H54 (cell line): ENCODE measurements at places on chromosomes 2 and 18.
A peak's percentile ranks its signal among the peaks of the same experiment; 100 is the strongest.

DNA sequence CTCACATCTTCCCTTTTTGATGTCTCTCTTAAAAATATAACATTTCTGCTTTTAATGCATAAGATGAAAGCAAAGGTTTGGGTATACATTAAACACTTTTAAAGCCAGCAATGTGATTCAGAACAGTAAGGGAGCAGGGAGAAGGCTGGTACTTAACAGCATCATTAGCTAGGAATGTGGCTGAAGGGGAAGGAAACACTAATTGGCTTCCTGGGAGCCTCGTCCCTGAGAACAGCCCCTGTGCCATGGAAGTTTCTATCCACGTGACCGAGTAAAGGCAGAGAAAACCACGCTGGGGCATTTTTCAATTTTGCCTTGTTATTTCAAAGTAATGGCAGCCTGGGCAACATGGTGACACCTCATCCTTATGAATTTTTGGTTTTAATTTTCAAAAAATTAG, 109.2 kb upstream of the GPC1 start:
- DNase-seq = no peak

GRCh38 chr18:30150586-30151250, 891.8 kb downstream of the DSC3 start:
- no peak for DNase-seq

DNA sequence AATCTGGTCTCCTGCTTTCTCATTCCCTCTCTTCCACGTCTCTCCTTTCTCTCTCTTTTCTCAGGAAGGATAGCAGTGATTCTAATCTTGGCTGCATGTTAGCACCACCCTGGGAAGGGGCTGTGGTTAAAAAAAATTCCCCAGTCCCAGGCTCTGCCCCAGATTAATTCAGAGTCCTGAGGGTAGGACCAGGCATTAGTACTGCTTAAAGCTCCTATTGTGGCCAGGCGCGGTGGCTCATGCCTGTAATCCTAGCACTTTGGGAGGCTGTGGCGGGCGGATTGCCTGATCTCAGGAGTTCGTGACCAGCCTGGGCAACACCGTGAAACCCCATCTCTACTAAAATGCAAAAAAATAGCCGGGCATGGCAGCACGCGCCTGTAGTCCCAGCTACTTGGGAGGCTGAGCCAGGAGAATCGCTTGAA, 35.4 kb upstream of the EML4 start:
- no peak for DNase-seq

GRCh38 chr2:943821-944220, 6.8 kb upstream of the SNTG2 start:
- DNase-seq = no peak

- no peak for DNase-seq
These were observed 15.2 kb downstream of the CDKL4 start for GRCh38 chr2:39228413-39229209.

GRCh38 chr2:228140934-228141528, 40.5 kb downstream of the SPHKAP start:
- DNase-seq = no peak

- no peak for DNase-seq
These were observed 200.8 kb upstream of the SIX3 start for GRCh38 chr2:44740678-44741077.

- no peak for DNase-seq
These were observed 80.0 kb downstream of the TWIST2 start for GRCh38 chr2:238927746-238928519.

- DNase-seq = no peak
These were observed 27.4 kb upstream of the SLC20A1 start for GRCh38 chr2:112618383-112618782.

DNA sequence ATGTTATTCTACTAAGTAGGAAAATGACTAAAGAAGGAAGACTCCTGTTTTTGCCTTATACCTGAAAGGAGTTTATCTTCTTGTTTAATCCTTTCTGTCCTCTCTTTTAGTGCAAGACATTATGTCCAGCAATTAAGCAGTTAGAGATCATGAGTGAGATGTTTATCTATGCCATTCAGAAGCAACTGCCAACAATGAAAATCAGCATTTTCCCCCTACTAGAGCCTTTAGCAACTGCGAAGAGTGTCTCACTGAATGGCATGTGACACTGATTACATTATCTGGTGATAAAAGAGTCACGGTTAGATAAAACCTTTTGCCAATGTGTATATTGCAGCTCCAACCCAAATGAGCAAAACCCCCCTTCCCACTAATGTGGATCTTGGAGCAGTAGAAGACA, 357.7 kb upstream of the SYT4 start:
- no peak for DNase-seq

- no peak for DNase-seq
These were observed 133.6 kb upstream of the XPO1 start for GRCh38 chr2:61671561-61672315.

DNA sequence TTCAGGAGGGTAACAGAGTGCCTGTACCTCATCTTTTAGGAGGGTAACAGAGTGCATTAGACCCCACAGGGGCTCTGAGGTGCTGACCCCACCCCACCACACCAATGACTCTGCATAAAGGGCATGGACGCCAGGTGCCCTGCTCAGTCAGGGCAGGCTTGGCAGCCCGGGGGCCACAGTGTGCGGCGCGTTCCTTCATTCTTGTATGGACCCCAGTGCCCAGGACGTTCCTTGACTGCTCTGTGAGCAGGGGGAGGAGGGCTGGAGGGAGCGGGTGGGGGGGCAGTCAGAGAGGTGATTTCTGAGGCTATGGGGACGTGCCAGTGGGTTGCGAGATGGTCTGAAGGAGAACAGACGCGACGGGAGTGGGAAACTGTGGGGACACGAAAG, 168.7 kb upstream of the NCK2 start:
- DNase-seq = no peak

DNA sequence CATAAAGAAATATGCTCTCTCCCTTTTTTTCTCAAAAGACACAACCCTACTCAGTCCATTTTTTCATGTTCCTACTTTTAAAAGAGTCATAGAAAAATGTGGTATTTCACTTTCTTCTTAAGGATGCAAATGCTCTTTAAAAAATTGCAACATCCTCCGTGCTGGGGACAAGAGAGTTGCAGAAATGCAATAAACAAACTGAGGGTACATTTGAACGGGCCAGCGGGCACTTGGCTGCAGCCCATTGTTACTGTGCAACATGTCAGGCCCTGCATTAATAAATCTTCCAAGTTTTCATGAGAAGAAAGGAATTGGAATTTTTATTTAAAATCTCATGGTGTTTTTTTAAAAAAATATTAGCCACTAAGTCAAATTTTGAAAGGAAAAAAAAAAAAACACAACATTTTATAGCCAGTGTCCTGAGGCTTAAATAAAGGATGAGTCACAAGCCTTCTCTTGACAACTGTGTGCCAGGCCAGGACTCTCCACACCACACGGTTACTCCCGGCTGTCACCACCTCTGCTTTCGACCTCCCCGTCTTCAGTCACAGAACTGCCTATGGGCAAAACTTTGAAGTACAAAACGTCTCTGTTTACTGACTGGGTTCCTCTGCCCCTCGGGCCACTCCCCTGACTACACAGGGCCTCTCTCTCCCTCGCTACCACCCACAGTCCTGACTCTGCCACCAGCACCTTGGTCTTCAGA, 57.5 kb upstream of the MFF start:
- DNase-seq = peak; percentile 6

- DNase-seq = no peak
These were observed 300.8 kb upstream of the SOX11 start for GRCh38 chr2:5391362-5391761.

GRCh38 chr2:67579216-67579615, 182.1 kb downstream of the ETAA1 start:
- DNase-seq = no peak

DNA sequence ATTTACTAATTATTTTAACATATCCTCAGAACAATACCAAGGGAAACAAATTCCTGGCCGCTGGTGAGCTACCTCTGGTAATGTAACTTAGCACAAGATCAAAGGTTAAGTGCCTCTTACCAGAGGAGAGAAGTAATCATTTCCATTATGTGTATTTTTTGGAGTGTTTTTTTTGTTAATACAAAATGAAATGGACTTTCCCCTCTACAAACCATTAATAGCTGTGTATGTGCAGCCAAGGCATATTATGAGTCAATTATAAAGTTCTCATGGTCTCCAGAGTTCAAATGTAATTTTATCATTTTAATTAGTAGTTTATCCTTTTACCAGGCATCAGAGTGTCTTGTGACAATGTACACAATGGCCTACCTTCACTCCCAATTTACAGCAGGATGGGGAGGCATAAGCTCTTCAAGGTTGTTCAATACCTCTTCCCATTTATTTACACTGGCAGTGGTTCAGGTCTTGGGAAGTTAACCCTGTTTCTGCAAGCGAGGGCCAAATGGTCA, 242.2 kb downstream of the TGIF1 start:
- DNase-seq = no peak

GRCh38 chr2:216399621-216400020, 12.7 kb upstream of the SMARCAL1 start:
- DNase-seq = no peak

DNA sequence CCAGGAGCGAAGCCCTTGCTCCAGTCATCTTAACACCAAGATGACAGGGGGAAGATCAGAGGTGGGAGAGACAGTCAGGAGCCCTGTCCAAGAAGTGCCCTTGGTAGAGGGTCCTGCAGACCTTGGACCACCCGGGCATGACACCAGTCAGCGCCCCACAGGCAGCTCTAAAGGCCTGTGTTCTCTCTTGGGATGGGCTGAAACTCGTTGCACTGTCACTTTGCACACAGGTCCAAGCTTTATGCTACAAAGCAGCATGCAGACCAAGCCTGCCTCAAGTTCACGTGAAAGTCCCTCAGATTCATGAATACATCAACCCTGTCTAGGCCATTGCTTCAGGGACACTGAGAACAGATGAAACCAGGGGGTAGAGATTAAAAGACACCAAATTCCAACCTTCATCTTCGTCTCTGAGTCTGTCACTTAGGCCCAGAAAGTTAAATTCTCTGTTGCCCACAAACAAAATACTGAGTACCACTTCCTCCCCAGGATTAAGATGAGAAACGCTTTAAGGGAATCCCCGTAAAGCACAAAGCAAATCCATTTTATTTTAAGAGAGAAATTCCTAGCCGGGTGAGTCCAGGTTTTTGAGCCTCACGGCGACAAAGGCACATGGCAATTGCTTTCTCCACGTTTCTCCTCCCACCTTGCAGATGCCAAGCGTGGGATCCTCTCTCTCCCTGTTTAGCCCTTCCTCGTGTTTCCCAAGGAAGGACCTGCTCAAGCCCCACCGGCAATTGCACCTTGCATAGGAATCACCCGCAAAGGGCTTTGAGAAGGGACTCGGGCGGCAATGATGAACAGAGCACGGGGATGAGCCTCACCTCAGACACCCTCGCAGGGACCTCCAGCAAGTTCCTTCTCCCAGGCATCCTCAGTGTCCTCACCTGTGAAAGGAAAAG, 75.0 kb upstream of the ID2 start:
- no peak for DNase-seq

DNA sequence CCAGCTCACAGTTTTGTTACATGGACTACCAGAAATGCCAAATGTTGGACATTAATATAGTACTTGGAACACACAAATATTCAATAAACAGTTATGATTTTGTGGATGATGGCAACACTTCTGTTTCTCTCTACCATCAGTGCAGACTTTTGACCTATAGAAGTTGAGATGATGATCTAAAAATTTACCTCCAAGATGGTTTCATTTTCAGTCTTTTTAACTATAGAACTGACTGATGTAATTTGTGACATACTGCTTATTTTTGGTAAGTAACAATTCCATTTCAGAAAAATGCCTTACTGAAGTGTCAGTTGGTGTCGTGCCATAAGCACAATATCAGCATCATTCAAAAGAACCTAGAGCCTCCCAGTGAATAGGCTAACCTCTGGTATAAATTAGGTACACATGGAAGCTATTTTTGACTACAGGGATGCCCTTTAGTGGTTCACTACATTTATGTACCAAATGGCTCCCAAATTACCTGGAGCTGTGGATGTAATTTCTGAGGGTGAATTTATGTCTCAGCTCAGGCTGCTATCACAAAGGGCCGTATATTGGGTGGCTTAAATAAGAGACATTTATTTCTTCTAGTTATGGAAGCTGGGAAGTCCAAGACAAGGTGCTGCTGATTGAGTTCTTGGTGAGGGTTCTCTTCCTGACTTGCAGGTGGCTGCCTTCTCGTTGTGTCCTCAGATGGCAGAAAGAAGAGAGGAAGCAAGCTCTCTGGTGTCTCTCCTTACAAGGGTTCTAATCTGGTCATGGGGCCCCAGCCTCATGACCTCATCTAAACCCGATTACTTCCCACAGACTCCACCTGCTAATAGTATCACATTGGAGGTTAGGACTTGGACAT, 66.5 kb downstream of the ALPK2 start:
- DNase-seq = no peak

DNA sequence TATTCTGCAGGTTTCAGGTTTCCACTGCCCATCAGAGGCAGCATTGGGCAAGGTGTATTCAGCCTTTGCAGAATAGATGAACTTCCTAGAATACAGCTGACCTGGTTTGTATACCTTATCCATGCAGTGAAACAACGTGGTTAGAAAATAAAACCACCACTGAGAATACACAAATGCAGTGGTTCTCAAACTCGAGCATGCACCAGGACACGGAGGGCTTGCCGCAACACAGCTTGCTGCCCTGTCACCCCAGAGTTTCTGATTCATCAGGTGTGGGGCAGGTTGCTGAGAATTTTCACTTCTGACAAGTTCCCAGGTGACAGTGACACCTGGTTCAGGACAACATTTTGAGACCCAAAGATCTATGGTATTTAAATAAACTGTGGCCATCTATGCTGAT, 23.4 kb upstream of the C1D start:
- DNase-seq = no peak

GRCh38 chr18:39751161-39751560, 2185.6 kb upstream of the CELF4 start:
- DNase-seq = no peak

- no peak for DNase-seq
These were observed 327.4 kb upstream of the CWC22 start for GRCh38 chr2:180334514-180334913.

- no peak for DNase-seq
These were observed 179.0 kb downstream of the ASXL3 start for GRCh38 chr18:33757037-33757436.

GRCh38 chr2:6506361-6506794, 359.3 kb downstream of the CMPK2 start:
- DNase-seq = no peak

DNA sequence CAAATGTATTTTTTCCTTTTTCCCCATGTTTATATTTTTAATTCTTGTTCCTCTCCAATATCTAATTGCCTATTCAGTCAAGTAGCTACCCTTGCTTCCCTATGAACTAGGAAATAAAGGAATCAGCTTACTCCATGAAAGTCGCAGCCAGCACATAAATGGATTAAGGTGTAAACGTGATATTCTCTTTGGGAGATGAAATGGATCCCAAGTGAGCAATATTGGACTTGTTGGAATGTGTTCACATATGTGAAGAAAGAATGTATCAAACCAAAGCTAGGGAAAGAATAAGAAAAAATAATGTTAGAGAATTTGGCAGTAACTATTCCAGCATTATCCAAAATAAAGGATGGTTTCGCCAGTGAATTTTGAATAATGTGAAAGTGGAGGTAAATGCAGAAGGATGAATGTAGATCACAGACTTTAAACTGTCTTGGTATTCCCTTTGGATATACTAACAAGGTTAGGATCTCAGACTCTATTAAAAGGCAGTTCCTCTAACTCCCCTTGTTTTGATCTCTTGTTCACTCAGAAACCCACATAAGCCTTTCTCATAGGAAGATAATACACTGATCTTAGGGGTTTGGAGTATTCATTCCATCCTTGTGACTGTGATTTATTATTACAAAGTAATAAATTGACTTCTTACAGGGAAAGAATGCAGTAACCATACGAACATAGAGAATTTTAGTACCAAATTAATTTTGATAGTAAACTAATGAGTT, 208.1 kb downstream of the BABAM2 start:
- no peak for DNase-seq

GRCh38 chr2:60980071-60980815, 37.3 kb upstream of the PEX13 start:
- no peak for DNase-seq
